ENCODE measurements at places on chromosomes 6 and 20.
A peak's percentile ranks its signal among the peaks of the same experiment; 100 is the strongest.

DNA sequence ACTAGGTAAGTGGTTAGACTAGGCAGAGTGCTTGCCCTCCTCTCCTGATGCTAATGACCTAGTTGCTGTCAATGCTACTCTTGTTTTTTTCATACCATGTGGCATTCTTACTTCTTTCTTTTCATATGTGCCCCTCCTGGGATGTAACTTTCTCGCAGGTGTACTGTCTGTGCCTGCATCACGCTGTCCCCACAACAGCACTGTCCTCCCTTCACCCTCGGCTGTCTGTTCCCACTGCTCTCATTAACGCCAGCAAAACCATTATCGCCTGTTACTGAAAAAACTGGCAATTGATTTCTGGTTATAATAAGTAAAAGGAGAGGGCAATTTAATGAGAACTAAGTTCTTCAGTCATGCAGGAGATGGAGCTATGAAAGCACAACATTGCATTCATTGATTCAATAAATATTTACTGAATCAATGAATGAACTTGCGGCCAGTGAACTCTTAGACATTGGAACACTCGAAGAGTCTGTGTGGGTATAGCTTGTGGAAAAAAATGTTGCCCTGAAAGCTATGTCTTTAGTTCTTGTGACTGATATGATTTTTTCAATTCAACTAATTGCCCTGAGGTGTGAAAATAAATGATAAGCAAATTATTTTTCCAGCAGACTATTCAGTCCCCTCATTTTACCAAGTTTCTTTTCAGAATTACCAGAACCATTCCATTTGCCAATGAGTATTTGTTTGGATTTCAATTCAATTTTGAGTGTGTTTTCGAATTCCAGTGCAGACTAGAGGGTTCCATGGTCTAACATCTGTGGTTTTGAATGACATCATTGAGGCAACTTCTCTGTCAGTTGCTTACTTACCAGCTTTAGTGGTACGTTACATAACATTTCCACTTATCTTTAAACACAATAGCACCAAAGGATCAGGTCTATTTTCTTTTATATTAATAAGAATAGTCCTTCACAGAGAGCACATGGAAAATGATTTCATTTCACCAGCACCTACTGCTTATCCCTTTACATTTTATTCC, 2.1 kb downstream of the SLC17A4 start:
- DNase-seq, result no peak

- no peak for DNase-seq
These were observed 501.2 kb downstream of the MMUT start for GRCh38 chr6:48961781-48962415.

DNA sequence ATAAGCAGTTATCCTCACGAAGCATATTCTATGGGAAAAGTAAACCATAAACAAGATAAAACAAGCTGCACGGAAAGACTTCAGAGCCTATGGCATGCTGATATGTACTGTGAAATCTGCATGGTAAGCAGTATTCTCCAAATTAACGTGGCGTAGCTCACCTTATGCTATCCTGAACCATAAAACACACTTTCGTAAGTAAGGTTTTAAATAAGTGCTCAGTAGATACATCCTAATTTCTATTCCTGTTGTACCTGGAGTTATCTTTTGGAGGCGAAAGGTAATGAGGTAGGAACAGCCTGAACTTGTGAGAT, 208.7 kb downstream of the GMDS start:
- DNase-seq, result no peak

GRCh38 chr20:51641866-51642265, 99.3 kb upstream of the NFATC2 start:
- DNase-seq, result no peak

- DNase-seq, result no peak
These were observed 477.1 kb upstream of the EYS start for GRCh38 chr6:66184091-66184490.

GRCh38 chr6:44100088-44100550, 27.1 kb downstream of the MRPL14 start:
- DNase-seq, result peak; percentile 51

- no peak for DNase-seq
These were observed 29.5 kb upstream of the SIRPG start for GRCh38 chr20:1687053-1687452.

- DNase-seq, result no peak
These were observed 9.5 kb upstream of the ADRM1 start for GRCh38 chr20:62293111-62293784.

DNA sequence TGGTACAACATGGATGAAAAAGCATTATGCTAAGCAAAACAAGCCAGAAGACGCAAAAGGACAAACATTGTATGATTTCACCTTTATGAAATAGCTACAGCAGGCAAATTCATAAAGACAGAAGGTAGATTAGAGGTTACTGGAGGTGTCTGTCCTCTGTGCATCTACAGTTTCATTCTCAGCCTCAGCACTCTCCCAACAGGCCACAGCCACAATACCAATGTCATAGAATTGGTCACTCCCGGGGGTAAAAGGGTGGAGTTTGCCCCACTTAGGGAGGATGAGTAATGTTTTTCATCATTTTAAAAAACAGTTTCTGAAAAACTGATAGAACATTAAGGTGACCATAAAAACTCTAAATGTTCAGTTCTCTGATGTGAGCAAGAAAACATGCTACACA, 17.2 kb upstream of the TMX4 start:
- no peak for DNase-seq

DNA sequence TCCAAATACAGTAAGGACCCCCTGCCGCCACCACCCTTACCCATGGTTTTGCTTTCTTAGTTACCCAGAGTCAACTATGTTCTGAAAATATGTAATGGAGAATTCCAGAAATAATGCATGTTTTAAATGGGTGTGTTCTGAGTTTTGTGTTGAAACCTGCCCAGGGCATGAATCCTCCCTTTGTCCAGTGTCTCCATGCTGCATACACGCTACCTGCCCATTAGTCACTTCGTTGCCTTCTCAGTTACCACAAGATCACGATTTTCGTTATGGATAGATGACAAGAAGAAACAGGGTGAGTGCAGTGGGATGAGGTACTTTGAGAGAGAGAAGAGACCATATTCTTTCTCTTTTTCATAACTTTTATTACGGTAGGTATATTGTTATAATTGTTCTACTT, 10.6 kb downstream of the FARS2 start:
- no peak for DNase-seq

GRCh38 chr20:53975761-53976160, 94.6 kb downstream of the BCAS1 start:
- DNase-seq, result no peak

GRCh38 chr6:6590530-6590929, 2.0 kb downstream of the LY86 start:
- DNase-seq, result no peak

DNA sequence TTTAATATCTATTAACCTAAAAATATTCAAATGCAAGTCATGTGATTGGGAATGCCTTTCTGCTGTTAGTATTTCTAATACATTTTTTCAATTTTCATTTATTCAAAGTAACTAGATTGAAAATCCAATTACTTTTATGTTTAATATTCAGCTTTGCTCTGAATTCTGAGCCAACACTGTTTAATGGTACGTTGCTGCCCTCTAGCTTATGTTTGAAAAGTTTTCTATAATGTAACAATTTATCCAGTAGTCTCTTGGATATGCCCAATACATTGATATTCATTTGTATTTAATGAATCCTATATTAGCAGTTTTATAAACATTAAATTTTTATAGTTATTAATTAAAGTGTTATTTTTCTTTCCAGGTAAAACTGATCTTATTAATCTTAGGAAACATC, 47.4 kb downstream of the LGSN start:
- peak; percentile 3 for DNase-seq

DNA sequence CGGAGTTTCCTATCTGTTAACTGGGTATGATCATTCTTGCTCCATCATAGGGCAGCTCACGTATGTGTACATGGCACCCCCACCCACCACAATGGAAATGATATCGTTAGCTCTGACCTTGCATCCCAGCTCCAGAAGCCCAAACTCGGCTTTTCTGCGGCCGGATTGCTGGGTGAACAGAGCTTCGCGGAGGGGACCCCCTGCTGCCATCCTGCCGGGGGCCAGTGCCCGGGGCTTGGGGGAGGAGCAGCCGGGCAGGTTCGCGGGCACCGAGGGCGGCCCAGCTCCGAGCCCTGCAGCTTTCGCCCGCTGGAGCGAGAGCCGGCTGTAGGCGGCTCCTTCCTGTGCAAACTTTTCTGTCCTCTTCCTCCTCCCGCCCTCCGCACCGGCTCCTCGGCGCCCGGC, 24.9 kb upstream of the FUCA2 start:
- peak; percentile 59 for DNase-seq

DNA sequence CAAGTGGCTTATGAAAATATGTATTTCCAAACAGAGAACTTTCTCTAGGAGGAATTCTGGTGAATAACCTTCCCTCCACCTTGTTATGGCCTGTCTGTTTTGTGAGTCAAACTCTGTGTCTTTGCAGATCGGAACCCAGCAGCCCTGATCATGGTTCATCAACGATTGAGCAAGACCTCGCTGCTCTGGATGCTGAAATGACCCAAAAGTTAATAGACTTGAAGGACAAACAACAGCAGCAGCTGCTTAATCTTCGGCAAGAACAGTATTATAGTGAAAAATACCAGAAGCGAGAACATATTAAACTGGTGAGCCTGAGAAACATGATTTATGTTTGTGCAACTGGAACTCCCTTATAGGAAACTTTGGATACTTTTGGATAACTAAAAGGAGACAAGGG, 294.5 kb upstream of the PLCB4 start:
- no peak for DNase-seq

GRCh38 chr6:145423936-145424335, 311.4 kb downstream of the EPM2A start:
- no peak for DNase-seq

DNA sequence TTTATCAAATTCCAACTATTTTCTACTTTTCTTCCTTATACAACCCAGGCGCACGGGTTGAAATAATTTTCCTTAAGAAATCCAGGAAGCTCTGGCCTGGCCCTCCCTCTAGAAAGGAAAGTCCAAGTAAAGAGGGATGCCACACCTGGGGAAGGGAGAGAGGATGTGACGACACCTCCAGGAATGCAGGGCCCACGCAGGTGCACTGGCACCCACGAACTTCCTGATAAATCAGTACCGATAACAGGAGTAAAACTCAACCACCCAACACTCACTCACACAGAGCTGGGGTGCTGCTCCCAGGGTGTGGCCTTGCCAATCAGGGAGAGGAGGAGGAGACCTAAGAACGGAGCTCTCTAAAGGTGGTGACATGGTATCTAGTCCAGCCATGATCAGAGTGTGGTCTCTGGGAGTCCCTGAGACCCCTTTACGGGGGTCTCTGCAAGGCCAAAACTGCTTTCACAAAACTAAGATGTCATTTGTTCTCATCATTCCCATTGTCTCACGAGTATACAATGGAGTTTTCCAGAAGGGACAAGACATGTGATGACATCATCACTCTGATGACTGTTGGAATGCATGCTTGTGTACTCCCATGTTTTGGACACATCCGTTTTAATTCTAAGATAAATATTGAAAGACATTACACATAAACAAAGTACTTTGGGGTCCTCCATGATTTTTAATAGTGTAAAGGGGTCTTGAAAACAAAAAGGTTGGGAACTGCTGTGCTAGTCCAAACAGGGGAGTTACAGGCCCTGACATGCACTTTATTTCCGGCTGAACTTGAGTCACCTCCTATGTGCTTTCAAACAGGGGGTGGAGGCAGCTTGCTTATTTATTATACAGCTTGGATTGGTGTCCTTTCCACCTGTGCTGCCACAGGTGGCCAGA, 2.2 kb upstream of the PARD6B start:
- DNase-seq, result no peak

DNA sequence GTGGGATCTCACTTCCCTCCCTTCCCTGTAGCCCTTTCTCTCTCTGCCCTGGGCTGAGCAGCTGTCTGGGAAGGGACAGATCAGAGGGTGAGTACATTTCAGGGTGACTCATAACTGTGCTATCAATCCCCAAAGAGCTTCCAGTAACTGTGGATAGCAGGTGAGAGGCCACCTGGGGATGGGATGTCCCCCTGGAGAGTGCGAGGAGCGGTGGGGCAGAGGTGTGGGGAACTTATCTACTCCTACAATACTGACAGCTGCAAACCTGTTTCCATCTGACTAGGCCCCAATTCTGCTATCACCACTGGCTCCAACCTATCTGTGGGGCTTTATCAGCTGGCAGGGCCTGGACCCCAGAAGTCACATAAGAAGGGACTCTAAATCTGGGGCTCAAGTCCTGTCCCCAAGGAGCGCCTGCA, 32.6 kb downstream of the KCNK5 start:
- no peak for DNase-seq

DNA sequence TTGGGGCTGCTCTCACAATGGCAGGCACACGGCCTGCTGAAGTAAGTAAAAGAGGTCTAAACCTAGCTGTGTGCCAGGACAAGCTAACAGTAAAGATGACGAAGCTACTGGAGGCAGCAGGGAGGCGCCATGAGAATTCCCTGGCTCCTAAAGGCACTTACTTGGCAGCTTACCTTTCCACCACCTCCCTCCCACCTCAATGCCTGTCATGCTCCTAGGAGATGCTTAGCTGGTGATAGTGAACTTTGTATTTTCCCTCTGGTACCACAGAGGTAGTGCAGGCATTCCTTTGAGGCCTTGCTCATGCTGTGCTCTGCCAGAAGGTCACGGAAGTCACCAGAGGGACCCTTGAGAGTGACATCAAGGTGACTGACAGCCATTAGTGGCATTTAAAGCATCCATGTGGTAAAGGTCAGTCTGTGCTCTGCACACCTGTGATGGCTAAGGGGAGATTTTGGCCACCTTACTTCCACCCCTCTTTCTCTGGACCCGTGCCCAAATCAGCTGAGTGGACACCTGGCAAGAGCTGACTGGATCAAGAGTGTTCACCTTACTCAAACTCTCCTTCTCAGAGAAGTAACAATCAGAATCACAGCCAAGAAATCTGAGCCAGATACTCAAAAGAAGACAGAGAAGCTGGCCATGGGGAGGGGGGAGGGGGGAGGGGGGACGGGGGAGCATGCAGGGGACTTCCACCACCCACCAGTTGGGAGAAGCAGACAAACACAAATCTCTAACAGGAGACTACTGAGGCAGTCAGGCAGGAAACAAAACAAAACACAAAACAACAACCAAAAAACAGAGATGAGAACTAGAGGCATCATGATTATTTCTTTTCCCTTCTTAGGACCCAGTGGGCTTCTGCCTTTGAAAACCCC, 2.9 kb downstream of the FKBP1A start:
- no peak for DNase-seq

Measured in inflammatory macrophage treated with lipopolysaccharide for 4 hours (primary cell).